ENCODE measurements at places on chromosomes 1 and 21.
A peak's percentile ranks its signal among the peaks of the same experiment; 100 is the strongest.

DNA sequence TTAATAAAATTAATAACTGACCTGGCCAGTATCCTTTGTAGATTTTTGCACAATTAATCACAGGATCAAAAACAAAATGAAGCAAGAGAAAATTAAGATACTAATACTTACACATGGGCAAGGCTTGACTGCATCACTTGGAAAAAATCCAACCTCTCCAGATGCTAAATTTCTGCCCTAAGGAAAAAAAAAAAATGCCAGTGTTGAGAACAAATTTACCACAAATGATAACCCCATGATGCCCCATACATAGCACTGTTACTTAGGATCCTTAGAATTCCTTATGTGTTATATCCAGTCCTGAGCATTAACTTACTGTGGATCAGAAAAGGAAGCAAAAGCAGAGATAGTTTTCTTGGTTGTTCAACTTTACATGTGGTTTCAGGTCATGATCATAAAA, 347.5 kb downstream of the VAV3 start:
- DNase-seq: no peak

- DNase-seq: no peak
Measured at GRCh38 chr1:234062166-234062565, 157.7 kb downstream of the SLC35F3 start.

GRCh38 chr1:228487336-228488124, at the start of gene RNF187:
Gene RNF187, plus strand, starts transcription at chr1:228487382.
- peak; percentile 92 for DNase-seq

DNA sequence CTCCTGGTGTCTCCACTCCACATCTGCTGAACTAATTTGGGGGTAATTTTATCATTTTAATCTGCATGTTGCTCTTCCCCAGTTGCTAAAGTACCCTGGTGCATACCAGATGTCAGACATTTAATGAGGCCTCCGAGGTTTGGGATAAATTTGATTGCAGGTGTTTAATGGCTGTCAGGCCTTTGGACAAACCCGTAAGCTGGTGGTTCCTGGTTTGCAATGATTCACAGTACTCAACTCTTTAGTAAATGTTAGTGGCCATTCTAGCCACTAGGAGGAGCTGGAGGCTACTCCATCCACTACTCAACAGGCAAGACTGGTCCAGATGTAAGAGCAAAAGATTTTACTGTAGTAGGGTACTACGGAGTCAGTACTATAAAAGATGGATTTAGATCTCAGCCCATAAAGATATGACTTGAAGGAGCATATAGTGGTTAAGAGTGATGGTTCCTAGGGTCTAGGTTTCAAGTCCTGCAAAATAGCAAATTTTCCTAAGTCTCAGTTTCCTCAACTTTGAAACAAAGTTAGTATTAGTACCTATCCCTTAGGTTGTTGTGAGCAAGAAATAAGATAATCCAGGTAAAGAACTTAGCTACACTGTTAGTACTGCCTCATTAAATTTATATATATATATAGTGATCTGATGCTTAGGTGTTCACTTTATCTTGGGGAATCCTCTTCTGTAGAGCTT, 132.8 kb downstream of the SNX7 start:
- no peak for DNase-seq

DNA sequence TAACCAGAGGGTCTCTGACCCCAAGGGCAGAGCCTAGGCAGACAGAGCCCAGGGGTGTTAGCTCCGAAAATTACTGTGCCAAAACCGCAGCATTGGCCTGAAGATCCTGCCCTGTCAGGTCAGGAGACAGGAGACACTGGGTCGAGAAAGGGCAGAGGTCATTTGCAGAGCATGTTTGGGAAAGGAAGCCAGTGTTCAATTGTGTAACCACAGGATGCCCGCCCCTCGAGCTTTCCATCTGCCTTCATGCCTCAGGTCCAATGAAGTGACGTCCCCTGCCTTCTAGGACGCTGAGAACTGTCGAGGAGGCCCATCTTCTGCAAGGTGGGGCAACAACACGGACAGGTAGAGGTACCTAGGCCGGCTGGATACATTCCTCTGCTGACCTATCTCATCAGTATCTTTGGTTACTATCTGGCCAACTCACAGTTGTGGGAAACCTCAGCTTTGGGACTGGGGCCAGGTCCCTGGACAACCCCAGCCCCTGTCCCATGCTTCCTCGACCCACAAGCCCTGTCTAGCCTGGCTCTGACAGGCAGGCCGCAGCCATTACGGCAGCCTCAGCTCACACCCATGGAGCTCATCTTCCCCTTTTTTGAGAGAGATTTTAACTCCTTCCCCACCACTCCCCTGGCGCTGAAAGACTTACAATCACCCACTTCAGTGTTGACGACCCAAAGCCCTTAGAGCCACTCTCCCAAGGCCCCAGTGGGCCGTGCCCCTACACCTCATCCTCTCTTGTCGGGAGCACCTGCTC, 1.3 kb downstream of the ARL8A start:
- no peak for DNase-seq

GRCh38 chr1:72918940-72919339, 636.6 kb upstream of the NEGR1 start:
- no peak for DNase-seq

GRCh38 chr1:71919811-71920509, 362.4 kb downstream of the NEGR1 start:
- no peak for DNase-seq

- no peak for DNase-seq
Measured at GRCh38 chr1:246005067-246005466, 502.0 kb downstream of the SMYD3 start.

DNA sequence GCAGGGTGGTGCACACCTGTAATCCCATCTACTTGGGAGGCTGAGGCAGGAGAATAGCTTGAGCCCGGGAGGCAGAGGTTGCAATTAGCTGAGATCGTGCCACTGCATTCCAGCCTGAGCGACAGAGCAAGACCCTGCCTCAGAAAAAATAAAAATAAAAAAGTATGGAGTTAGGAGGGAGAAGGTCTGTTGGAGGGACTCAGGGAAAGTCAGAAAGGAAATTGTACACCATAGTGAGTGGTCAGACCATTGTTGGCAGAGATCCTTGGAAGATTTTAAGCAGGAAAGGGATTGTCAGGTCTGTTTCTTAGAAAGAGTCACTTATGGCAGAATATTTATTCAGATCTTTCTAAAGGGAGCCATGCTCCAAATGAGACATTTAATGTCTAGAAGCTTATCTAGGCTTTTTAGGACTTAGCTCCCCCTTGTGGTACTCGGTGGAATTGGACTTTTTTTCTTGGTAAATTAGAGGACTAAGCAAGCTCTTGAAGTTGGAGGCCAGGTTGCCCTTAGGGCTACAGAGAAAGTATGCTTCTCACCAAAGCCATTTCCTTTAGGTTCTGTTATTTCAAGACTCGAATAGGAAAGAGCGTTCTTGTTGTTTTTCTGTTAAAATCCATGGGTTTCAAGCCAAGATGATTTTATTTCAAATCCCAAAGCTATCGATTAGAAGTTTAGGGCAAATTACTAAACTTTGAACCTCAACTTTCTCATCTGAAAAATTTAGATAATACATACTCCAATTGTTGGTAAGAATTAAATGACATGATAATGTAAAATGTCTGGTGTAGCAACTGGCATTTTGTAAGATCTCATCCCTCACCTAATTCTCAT, 16.5 kb downstream of the MIA3 start:
- no peak for DNase-seq

DNA sequence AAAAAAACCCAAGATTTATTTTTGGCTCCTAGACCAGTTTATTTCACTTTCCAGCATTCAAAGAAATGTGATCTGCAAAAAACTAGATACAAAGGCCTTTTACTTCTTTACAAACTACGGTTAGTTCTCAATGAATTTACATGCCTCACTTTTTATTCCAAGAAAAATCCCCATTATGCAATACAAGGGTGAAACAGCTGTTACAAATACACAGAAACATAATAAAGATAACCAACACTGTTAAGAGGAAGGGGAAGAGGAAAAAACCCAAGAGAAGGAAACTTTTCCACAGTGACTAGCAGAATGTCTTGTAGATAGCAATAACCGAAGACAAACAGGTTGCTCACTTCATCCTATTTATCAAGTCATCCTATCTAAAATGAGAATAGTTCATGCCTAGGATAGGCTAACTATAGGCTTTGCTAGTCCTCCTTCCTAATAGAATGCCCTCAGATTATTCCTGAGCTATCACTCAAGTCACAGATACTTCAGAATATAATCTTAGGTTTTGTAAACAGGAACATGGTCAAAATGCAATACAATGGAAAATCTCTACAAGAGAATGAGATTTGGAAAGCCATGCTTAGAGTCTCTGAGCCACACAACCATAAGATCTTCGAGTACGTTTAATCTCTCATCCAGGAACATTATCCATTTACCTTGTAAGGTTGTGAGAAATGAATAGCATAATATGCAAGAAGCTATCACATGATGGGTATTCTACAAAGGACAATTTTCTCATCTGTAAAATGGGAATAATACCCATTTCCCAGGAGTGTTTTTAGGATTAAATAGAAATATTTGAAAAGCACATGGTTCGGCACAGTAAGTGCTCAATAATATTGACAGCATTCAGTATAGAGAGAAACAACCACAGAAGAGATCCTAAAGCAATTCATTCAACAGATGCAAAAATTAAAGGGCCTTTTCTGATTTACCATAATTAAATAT, 5.4 kb downstream of the PNRC2 start:
- DNase-seq: no peak
